ENCODE measurements at places on chromosomes 4 and X. TPM values are rescaled to one million over a fixed set of nuclear protein-coding genes. Genes with fewer than 3 reads are reported as not detected.

DNA sequence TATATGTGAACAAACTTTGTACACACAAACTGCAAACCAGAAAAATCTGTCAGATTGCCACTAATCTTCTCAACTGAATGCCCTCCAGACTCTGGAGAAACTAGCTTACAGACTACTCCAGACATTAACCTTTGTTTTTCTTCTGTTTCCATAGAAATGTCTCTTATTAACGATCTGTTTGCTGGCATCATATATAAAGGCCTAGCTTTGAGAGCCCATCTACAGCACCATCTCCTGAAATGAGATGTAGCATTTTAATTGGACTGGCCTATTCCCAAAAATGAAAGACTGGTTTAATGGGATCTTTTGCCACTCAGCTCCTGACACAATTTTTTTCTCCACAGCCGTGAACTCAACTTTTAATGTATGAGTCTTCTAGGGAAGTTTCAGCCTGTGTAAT is 266.0 kb upstream of the IL1RAPL1 start:
- no peak for DNase-seq

DNA sequence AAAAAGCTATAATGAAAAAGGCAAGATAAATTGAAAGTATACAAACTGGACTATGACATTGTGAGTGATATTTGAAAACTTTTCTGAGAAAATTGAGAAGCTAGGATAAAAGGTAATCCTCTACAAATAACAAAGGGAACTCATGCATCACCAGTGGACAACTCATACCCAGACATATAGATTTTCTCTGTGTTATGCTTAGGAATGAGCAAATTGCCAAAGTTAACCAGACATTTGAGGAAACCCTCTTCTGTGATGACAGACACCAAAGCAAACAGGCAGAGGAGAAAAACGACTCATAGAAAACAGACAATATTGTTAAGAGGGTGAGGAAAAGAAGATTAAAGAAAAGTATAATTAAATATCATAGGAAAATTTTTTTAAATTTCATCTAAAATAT is 186.5 kb downstream of the MAB21L2 start:
- no peaks in the 10 kb centered on the region for H3K27me3 ChIP-seq
- no peaks in the 10 kb centered on the region for H3K4me1 ChIP-seq
- no peak overlapping the region for H3K4me3 ChIP-seq
- H3K36me3 ChIP-seq, result no peaks in the 10 kb centered on the region

The PLP1 gene
- total RNA-seq, result 0.19 TPM

The LRAT gene
- not detected for total RNA-seq

The G6PD gene
- 46.5 TPM for total RNA-seq

All from esophagus squamous epithelium (tissue), 5 donors.